ENCODE measurements at places on chromosomes 5 and 9. TPM values are rescaled to one million over a fixed set of nuclear protein-coding genes. Genes with fewer than 3 reads are reported as not detected.

GRCh38 chr5:91126448-91126847 lies 256.7 kb downstream of the ARRDC3 start:
- no peak overlapping the region for H3K27ac ChIP-seq
- H3K36me3 ChIP-seq = no peaks in the 10 kb centered on the region

- H3K4me3 ChIP-seq = no peak overlapping the region
- H3K27me3 ChIP-seq = no peaks in the 10 kb centered on the region
- H3K27ac ChIP-seq = no peak overlapping the region
- no peak for DNase-seq
These were observed 281.2 kb upstream of the RGMB start for GRCh38 chr5:98492258-98492657.

- no peaks in the 10 kb centered on the region for H3K4me1 ChIP-seq
- DNase-seq = no peak
- H3K4me3 ChIP-seq = no peak overlapping the region
- H3K36me3 ChIP-seq = no peaks in the 10 kb centered on the region
- H3K27ac ChIP-seq = no peak overlapping the region
These were observed 73.9 kb downstream of the WNK2 start for GRCh38 chr9:93257808-93258331.

GRCh38 chr5:192970-193831 lies 1.9 kb downstream of the LRRC14B start:
- no peak for DNase-seq
- H3K27me3 ChIP-seq = no peaks in the 10 kb centered on the region
- no peak overlapping the region for H3K4me3 ChIP-seq
- H3K36me3 ChIP-seq = no peaks in the 10 kb centered on the region

Gene DMRT2
- total RNA-seq = not detected

Gene ANKRD18B
- total RNA-seq = 0.56 TPM

DNA sequence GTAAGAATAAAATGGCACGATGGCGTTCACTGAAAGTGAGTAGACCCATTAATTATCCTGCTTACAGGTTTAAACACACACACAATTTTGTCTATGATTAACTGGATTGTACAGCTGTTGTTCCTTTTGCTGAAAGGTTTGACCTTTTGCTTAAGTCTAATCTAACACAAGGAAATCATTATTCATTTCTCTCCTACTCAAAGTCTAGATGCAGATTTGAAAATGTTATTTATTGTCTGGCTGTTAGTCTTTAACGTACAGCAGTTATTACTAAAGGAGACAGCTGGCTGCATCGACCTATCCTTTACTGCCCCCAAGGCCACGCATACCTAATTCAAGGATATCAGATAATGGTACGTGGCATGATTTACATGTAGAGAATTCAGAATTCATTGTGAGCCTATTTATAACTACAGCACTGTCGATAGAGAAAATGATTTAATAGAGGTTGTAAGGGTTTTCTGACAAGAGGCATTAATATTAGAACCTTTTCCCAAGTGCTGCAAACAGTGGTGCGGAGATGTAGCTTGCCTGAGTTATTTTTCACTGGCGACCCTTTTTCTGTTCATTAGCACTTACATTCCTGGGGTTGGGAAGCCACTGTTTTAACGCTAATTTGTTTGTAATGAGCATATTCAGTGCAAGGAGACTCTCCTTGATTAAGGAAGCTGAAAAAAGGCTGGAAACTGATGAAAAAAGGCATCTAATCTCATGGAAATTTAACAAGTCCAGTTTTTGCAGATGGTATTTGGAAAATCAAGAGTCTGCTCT lies 368.4 kb upstream of the GRAMD2B start:
- no peak overlapping the region for H3K4me3 ChIP-seq
- H3K36me3 ChIP-seq = no peaks in the 10 kb centered on the region
- DNase-seq = no peak
- H3K27ac ChIP-seq = no peak overlapping the region
